ENCODE measurements at places on chromosomes 2 and 18.

DNA sequence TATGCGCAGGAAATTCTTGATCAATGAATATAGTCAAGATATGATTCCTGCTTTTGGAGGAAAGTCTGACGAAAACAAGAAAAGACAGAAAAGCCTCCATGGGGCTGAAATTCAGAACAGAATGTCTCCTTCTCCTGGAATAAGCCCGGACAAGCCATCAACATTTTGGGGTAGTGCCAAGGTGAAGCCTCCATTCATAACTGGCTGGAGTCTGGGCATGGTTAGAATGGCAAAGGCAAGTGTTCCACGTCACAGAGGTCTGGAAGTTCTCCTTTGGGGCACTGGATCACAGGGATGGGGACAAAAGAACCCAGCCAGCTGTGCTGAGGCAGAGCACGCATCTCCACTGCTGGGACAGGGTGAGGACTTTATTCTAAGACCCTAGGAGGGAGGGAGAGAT lies 505.7 kb downstream of the CMPK2 start:
- DNase-seq: no peak

DNA sequence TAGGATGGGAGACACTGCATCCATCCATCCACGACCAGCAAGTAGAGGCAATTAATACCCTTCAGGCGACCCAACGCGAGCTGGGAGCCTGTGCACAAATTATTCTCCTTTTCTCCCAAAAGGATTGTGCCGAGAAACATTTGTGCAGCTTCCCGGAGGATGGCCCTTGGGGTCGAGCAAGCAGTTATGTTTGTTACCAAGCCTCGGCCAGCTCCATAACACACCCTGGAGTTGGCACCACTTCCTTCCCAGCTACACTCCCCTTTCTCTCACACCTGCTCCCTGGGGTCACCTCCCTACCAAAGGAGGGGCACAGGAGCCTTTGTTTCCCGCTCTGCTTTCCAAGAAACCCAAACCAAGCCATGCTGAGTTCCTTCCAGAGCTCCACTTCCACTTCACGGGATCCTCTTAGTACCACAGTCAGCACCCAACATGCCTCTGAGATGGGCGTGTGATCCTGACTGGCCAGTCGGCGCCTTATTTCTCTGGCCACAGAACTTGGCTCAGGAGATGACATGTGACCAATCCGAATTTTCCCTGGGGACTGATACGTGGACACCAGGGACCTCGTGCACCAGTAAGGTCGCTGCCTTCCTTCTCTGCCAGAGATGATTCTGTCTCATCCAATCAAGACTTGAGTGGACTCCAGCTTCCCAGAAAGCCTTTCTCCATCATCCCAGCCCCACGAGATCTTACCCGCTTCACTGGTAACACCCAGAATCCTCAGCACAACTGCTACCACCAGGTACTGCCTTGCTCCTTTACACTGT lies 28.5 kb downstream of the GPR55 start:
- no peak for DNase-seq

- no peak for DNase-seq
Measured at GRCh38 chr2:38578832-38579231, 23.9 kb downstream of the HNRNPLL start.

DNA sequence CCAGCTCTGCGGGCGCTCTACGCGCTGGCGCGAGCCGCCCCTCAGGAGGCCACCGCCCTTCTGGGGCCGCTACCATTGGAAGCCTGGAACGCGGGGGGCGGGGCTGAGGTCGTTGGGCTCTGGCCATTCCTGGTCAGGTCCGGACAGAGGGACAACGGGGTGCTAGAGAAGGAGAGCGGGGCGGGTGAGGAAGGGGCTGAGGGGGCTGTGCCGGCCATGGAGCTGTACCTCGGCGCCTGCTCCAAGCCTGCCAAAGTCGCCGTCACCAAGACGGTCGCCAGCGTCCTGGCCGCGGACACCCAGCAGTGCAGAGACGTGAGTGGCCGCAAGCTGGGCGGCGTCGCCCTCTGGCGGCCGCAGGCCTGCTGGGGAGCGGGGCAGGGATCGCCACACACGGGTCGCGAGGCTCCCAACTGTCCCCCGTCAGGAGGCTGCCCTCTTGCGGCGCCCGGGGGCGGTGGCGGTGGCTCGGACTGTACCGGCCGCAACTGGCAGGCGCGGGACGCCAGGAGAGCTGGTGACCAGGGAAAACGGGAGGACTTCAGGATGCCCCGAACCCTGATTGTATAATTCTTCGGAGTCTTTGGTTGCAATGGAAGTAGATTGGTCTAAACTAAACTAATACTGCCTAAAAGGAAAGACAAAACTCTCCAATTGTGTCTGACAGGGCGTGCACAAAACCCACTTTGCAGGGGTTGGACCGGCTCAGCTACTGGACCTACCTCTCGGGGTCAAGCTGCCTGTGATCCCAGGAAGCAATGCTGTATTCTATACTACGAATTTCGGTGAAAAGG lies at the start of gene FSIP2:
Gene FSIP2, plus strand, starts transcription at position 126 of the 794 bp plus-strand sequence. Its CDS starts 91 bp downstream, at position 217.
- peak; percentile 5 for DNase-seq

GRCh38 chr18:65721619-65722018 lies 29.2 kb upstream of the CDH7 start:
- DNase-seq: no peak

DNA sequence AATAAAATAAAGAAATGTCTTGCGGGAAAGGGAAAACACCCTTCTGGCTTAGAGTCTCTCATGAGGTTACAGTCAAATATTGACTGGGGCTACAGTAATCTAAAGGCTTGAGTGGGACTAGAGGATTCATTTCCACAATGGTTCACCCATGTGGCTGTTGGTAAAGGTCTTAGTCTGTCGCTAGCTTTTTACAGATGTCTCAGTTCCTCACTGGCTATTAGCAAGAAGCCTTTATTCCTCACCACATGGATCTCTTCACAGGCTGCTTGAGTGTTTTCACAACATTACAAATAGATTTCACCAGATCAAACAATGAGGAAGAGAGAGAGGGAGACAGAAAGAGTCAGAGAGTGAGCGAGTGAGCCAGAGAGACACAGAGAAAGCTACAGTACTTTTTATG lies 8.3 kb upstream of the ZC3H15 start:
- no peak for DNase-seq

- DNase-seq: no peak
Measured at GRCh38 chr2:13480057-13480456, 763.3 kb downstream of the TRIB2 start.

DNA sequence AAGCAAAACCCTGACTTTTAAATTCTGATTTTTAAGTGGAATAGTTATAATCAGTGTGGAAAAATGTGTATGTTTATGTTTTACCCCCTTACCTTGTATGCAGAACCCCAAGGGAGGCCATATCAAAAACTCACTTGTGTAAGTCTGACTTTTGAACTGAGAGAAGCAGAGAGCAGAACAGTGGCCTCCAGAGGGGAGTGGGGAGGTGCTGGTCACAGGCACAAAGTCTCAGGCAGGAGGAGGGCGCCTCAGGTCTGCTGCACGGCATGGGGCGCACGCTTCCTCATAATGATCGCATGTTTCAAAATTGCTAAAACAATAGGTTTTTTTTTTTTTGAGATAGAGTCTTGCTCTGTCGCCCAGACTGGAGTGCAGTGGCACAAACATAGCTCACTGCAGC lies 127.8 kb downstream of the TPO start:
- DNase-seq: no peak

DNA sequence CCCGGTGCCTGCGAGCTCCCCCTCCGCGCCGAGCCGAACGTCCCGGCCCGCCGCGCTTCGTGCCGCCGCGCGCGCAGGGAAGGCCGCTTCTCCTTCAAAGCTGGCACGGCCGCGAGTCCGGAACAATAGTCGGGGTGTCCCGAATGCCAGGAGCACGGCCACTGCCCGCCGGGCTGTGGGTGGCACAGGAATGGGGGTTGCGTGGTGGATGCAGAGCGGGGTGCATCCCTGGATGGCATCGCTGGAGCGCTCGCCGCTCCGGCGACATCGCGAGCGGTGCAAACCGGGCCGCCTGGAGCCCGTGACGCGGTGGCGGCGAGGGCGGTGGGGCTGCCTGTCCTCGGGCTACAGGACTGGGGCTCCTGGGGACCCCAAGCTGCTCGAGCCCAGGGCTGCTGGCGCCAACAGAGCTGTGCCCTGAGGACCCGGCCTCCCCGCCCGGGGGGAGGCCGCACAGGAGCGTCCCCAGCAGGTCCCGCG lies 1.1 kb upstream of the SATB2 start:
- peak; percentile 40 for DNase-seq

GRCh38 chr18:74078257-74078656 lies 69.4 kb downstream of the FBXO15 start:
- no peak for DNase-seq

DNA sequence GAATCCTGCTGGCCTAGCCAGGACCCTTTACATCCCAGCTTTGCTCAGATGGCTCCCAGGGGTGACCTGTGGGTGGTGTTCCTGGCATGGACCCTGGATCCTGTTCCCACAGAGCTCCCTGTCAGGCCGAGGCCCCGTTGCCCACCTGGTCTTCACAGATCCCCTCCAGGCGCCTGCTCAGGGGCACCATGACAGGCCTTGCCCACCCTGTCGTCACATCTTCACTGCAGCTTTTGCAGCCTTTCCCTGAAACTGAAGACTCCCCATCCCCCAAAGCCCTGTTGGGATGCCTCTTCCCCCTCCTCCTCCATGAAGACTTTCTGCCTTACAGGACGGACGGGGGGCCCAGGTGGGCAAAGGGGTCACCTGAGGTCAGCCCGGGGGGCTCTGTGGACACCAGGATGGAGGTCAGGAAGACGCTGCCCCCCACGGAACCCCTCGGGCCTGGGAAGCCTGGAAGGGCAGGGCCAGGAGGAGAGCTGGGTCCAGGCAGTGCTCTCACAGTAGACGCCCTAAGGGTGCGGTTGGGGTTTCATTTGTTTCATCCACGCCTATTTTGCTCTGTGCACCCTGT lies 13.0 kb upstream of the KIF1A start:
- no peak for DNase-seq

DNA sequence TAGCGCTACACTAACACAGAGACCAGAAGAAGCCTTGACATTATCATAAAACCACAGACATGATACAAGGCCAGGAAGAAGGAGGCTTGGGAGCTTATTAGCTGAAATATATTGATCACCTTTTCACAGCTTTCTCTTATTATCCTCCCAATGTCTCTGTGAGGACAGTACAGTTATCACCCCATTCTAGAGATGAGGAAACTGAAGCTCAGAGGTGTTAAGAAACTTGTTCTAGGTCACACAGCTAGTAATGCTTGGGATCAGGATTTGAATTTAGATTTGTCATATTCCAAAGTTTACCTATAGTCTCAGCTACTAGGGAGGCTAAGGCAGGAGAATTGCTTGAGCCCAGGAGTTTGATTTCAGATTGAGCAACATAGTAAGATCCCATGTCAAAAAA lies 44.6 kb upstream of the LTBP1 start:
- no peak for DNase-seq

- DNase-seq: no peak
Measured at GRCh38 chr2:180205621-180206235, 198.6 kb upstream of the CWC22 start.

DNA sequence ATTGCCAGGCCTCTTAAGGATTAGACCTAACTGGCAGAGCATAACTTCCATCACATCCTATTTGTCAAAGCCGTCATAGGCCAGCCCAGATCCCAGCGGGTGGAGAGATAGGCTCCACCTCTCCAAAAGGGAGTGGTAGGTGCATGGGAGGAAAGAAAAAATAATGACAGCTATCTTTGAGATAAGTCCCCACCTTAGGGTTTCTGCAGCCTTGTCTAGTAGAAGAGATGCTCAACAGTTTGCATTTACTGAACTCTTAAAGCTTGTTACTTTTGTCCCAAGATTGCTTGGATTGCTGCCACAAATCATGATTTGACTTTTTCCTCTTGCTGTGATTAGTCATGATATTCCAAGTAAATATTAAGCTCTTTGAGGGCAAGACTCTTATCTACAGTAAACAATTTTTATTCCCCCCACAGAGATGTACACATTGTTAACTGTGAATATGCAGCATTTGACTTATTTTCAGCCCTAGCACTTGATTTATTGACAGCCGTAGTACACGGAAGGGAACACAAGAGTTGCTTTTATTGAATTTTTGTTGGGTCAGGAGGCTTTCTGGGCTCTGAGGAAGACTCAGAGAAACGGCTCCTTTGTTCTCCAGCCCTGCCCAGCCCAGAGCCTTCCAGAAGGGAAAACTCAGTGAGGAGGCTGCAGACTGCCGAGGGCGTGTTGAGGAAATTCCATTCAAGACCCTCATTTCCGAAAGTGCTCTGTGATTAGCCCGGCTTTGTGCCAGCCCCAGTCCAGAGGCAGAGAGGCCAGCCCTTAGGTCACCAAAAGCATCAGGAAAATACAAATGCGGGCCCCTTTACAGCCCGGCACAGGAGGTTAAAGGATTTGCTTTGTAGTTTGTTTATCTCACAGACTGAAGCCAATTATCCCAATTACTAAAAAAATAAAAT lies 75.5 kb upstream of the ZNF532 start:
- DNase-seq: no peak

- no peak for DNase-seq
Measured at GRCh38 chr18:62954366-62954765, 239.0 kb downstream of the PHLPP1 start.

- no peak for DNase-seq
Measured at GRCh38 chr2:137937778-137938177, 26.5 kb upstream of the HNMT start.

DNA sequence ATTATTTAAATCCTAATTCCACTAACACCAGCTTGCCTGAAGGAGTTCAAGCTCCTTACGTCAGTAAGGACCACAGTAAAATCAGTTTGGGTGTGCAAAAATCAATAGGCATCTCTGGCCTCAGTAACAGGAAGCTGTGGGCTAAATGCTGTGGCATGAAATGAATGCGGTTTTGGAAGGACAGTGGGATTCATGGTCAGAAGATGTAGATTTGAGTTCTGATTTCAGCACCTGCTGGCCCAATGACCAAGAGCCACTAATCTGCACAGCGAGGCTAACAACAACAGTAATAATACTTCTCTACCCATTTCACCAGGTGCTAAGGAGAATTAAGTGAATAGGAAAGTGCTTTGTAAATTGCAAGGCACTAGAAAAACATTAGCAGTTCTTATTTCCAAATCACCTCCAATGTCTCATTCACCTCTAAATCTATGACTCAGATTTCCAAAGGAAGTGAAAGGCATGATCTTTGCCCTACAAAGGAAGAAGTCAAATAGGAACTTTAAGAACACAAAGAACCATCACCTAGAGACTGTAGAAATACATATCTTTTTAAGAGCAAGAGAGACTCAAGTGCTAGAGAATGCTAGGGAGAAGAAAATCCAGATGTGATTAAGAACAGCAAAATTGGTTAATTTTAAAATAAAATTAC lies 172.6 kb downstream of the ANKRD44 start:
- DNase-seq: no peak

DNA sequence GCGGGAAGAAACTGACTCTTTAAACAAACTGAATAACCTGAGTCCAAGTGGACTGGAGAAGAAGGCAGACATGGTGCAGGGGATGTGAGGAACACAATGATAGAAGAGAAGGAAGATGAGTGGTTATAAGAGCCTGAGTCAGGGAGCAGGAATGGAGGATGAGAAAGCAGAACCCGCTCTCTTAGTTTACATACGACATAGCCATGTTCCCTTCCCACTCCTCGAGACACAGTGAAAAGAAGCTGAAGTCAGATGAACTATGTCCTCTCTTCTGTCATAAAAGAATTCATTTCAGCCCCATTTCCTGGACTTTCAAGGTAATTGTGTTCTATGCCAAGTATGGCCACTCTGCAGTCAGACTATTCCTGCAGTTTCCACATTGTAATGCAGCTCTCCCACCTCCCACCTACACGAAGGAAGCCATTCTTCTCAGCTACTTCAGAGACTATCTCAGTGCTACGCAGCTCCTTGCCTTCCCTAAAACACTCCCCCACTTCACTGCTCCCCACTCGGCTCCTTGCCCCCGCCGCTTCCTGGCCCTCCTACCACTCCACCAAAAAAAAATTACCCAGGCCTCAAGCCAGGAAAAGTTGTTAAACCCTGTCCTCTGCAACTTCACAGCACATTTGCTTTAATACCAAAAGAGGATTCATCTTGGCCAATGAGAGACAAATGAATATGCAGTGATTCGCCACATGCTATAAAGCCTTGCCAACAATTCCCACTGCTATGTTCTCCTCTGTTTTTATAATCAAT lies 323.4 kb upstream of the EPHA4 start:
- DNase-seq: no peak
